ENCODE measurements at places on chromosomes 5 and 9.

DNA sequence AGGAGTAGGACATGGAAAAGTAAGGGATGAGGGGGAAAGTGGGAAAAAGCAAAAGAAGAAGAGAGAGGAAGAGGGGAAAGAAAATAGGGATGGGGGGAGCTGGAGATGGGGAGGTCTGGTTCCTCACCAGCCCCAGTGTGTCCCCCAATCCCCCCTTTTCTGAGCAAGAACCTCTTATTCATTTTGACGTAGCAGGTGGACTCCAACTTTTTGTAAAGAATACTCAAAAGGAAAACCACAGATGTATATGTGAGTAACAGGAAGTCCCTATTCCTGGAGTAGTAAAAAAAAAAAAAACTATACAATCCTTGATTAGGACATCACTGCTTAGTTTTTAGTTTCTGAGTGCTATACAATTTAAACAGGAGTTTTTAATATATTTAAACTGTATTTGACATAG, 3.9 kb upstream of the CFAP95 start:
- H3K27ac ChIP-seq, result no peak overlapping the region
- H3K4me1 ChIP-seq, result no peaks in the 10 kb centered on the region

DNA sequence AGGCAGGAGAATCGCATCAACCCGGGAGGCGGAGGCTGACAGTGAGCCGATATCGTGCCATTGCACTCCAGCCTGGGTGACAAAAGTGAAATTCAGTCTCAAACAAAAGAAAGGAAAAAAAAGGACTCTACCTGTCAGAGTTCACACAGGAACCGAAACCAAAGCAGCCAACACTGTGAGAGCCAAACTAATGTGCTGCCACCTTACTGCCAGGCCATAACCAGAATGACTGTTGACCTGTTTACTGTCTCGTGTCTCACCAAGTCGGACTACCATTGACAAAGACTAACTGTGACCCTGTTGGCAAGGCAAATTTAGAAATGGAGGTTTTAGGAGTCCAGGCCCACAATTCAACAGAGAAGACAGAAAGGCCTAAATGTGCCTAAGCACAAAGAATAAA, 112.4 kb downstream of the ANXA2R start:
- H3K27ac ChIP-seq, result no peak overlapping the region
- no peaks in the 10 kb centered on the region for H3K27me3 ChIP-seq
- no peak overlapping the region for H3K4me3 ChIP-seq
- no peak for DNase-seq
- no peaks in the 10 kb centered on the region for H3K36me3 ChIP-seq
- H3K4me1 ChIP-seq, result peaks cover 6% of the 10 kb centered on the region

GRCh38 chr9:96417051-96417586, 1.1 kb downstream of the ZNF367 start:
- no peaks in the 10 kb centered on the region for H3K27me3 ChIP-seq
- no peak for DNase-seq
- H3K27ac ChIP-seq, result peak overlapping the region; percentile 12
- H3K4me1 ChIP-seq, result peaks cover 27% of the 10 kb centered on the region
- peak overlapping the region; percentile 90 for H3K4me3 ChIP-seq
- H3K36me3 ChIP-seq, result no peaks in the 10 kb centered on the region

DNA sequence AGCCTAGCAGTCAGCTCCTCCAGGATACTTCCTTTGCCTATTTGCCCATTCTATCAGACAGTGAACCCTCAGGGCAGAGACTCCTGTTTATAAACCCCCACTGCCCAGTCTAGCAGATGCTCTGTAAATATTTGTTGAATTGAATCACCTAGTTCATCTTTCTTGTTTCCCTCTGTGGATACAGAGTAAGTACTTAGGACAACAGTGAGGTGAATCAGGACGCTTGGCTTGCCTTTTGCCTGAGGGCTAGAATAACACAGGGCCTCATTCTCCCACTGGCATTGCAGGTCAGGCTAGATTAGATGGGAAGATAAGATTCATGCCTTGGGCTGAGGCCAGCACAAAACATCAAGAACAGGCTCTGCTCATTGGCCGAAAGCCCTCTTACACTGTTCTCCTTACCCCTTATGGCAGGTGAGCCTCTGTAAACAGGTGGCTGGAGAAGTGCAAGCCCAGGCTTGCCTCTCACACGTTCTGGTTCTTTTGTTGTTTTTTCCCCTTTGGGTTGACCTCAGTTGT, 22.2 kb downstream of the TNFSF8 start:
- no peaks in the 10 kb centered on the region for H3K36me3 ChIP-seq
- peak; percentile 95 for DNase-seq
- H3K27ac ChIP-seq, result peak overlapping the region; percentile 59

- H3K27me3 ChIP-seq, result no peaks in the 10 kb centered on the region
- DNase-seq, result peak; percentile 49
- peaks cover 14% of the 10 kb centered on the region for H3K4me1 ChIP-seq
- no peak overlapping the region for H3K4me3 ChIP-seq
- H3K27ac ChIP-seq, result peak overlapping the region; percentile 40
Observed at GRCh38 chr5:172659909-172660628, 19.0 kb downstream of the NEURL1B start.

- no peak overlapping the region for H3K27ac ChIP-seq
- no peak overlapping the region for H3K4me3 ChIP-seq
- H3K27me3 ChIP-seq, result no peaks in the 10 kb centered on the region
- no peaks in the 10 kb centered on the region for H3K4me1 ChIP-seq
- H3K36me3 ChIP-seq, result no peaks in the 10 kb centered on the region
Observed at GRCh38 chr9:118305331-118305730, 601.1 kb downstream of the TLR4 start.

- no peak overlapping the region for H3K27ac ChIP-seq
- no peak overlapping the region for H3K4me3 ChIP-seq
- H3K36me3 ChIP-seq, result peaks cover 6% of the 10 kb centered on the region
Observed at GRCh38 chr5:112863549-112863948, 2.5 kb downstream of the SRP19 start.

DNA sequence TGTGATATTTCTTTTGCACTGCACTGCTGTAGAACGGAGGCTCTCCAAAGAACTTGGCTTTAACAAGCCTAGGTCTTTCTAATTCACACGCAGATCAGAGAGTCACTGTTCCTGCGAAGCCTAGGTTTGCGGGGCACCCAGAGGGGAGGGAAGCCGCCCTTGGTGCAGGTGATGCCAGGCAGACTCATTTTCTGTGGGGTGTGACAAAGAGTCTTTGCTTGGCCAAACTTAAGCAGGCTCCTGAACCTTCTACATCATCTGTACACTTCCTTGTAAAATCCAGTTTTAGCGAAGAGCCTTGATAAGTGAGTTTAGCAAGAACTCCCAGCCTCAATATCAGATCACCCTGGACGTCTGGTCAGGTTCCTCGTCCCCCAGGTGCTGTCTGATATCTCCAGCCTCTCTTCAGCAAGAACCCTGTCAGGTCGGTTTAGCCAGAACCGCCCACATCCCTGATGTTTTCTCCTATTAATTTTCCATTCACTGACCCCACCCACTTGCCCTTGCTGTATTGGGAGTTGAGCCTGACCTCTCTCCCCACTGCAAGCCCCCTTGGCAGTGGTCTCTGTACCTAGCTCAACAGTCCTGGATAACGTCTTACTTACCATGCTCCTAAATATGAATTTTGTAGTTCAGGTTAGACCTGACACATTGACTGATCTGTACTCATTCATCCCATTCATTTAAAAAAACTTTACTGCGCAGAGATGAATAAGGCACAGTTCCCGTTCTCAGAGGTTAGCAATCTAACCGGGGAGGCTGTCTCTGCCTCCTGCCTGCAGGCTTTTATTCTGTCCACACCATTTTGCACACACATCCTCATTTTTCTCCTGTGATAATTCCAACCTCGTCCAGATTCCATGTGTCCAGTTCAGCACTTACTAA, 880 bp upstream of the UBAC1 start:
- peaks cover 3% of the 10 kb centered on the region for H3K27me3 ChIP-seq
- DNase-seq, result no peak
- H3K36me3 ChIP-seq, result no peaks in the 10 kb centered on the region
- H3K4me3 ChIP-seq, result peak overlapping the region; percentile 6
- H3K27ac ChIP-seq, result no peak overlapping the region
- H3K4me1 ChIP-seq, result peaks cover 15% of the 10 kb centered on the region

DNA sequence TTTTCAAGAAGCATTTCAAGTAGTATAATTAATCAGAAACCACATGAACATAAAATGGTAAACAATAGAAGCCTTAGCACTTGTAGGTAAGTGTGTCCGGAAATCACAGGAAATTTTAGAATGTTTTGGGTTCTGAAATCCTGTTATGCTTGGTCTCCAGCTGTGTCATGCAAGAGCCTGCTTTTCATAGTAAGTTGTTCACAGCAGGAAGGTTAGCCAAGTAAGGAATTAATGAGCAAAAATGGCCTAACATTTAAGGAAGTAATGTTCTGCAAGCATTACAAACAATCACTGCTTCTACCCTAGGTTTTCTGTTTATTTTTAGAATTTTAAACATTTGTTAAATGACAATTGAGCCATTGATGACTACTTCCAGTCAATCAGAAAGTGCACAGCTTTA, 669.5 kb downstream of the SLCO4C1 start:
- H3K27ac ChIP-seq, result no peak overlapping the region
- no peaks in the 10 kb centered on the region for H3K27me3 ChIP-seq
- no peaks in the 10 kb centered on the region for H3K4me1 ChIP-seq
- H3K36me3 ChIP-seq, result no peaks in the 10 kb centered on the region
- no peak overlapping the region for H3K4me3 ChIP-seq
- no peak for DNase-seq

GRCh38 chr5:97628031-97628430, 445.0 kb upstream of the RIOK2 start:
- DNase-seq, result no peak
- no peaks in the 10 kb centered on the region for H3K36me3 ChIP-seq
- H3K4me3 ChIP-seq, result no peak overlapping the region
- H3K27me3 ChIP-seq, result no peaks in the 10 kb centered on the region
- no peaks in the 10 kb centered on the region for H3K4me1 ChIP-seq

GRCh38 chr9:69649566-69650250, 22.5 kb downstream of the APBA1 start:
- no peak for DNase-seq
- no peak overlapping the region for H3K4me3 ChIP-seq
- no peak overlapping the region for H3K27ac ChIP-seq
- no peaks in the 10 kb centered on the region for H3K27me3 ChIP-seq
- peaks cover 9% of the 10 kb centered on the region for H3K4me1 ChIP-seq

DNA sequence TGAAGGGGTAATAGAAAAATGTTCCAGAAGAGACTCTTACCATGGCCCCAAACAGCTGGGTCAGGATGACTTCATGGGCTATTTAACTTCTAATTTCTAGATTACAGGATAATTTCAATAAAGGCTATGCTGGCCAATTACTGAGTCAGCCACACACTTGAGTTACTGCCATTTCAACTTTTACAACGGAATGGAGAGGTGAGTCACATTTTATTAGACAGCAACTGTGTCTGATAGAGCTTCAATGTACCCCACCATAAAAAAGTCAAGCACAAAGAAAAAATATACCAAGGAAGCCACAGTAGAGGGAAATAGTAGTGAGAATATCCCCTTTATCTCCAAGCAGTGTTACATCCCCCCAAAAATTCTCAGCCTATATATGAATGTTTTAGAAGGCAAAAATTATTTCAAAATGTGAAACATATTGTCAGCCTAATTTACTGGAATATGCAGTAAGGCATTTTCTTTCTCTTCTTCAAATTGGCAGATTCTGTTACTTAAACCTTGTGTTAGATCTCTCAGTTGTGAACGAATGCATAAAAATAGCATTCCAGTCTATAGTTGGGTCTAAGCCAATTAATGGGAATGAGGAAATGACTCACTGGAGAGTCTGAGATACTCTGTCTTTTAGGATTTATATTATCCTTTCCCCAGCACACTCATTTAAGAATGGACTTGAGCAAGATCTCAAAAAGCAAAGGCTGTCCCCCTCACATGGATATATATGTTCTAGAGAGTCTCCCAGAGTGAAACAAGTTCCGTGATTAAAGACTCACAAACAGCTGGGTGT, 47.1 kb upstream of the RAI14 start:
- no peaks in the 10 kb centered on the region for H3K27me3 ChIP-seq
- H3K27ac ChIP-seq, result peak overlapping the region; percentile 85

- no peak overlapping the region for H3K4me3 ChIP-seq
- H3K27ac ChIP-seq, result no peak overlapping the region
- H3K36me3 ChIP-seq, result no peaks in the 10 kb centered on the region
- DNase-seq, result no peak
- H3K27me3 ChIP-seq, result peaks cover 3% of the 10 kb centered on the region
Observed at GRCh38 chr9:5188060-5188984, 2.9 kb upstream of the INSL6 start.

DNA sequence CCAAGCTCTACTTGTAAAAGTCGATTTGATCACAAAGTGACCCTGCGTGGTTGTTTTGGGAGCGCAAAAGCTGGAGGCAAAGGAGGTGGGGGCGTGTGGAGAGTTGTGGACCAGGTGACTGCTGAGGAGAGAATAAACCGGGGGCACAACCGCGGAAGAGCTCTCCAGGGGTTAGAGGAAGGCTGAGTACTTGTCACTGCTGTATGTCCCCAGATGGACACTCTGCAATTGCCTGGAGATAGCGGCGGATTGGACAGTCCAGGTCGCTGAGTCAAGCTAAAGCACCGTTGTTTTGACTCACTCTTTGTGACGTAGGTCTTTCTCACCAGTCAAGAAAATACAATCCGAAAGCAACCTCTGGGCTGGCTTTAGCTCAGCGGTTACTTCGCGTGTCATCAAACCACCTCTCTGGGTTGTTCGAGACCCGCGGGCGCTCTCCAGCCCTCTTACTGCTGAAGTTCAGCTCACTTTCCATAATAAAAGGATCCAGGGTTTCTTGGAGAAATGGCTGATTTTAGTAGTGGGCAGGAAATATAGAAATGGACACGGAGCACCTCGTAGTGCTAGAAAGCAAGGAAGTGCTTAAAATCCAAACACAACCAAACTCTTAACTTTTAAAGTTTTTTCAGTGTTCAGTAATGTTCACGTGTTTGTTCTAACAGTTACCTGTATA, 25.7 kb downstream of the ZMAT2 start:
- no peak overlapping the region for H3K27ac ChIP-seq
- H3K36me3 ChIP-seq, result no peaks in the 10 kb centered on the region
- no peaks in the 10 kb centered on the region for H3K4me1 ChIP-seq
- DNase-seq, result peak; percentile 88

- no peak overlapping the region for H3K27ac ChIP-seq
- H3K4me3 ChIP-seq, result no peak overlapping the region
- no peak for DNase-seq
- no peaks in the 10 kb centered on the region for H3K4me1 ChIP-seq
Observed at GRCh38 chr5:178489271-178489976, 100.8 kb downstream of the COL23A1 start.

- H3K4me1 ChIP-seq, result no peaks in the 10 kb centered on the region
- DNase-seq, result no peak
- no peaks in the 10 kb centered on the region for H3K27me3 ChIP-seq
- peaks cover 7% of the 10 kb centered on the region for H3K36me3 ChIP-seq
Observed at GRCh38 chr5:80165452-80165851, 90.4 kb downstream of the SERINC5 start.
